Heart left ventricle (tissue), 16 donors: ENCODE measurements at places on chromosomes 3 and 15.

DNA sequence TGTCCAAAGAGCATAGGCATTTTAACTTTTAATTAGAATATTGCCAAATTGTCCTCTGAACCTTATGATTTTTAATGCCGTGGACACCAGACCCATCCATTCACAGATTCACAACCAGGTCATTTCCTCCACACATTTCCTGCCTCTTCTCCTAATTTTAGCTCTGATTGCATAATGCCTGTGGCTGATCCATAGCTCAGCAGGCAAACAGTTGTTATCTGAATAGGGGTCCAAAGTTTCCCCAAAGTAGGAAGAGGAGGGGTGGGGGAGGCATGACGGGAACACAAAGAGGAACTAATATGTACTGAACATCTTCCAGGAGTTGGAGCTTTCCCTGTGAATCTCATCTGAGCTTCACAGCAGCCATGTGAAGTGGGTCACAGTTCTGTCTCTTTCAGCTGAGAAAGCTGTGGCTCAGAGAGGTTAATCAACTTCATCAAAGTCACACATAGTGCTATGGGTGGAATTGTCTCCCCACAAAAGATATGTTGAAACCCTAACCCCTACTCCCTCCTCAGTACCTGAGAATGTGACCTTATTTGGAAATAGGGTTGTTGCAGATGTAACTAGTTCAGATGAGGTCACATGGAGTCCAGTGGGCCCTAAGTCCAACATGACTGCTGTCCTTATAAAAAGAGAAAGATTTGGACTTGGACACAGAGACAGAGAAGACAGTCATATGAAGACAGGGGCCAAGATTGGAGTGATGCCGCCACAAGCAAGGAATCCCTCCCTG, 106.7 kb upstream of the AGBL1 start:
- DNase-seq: no peak

DNA sequence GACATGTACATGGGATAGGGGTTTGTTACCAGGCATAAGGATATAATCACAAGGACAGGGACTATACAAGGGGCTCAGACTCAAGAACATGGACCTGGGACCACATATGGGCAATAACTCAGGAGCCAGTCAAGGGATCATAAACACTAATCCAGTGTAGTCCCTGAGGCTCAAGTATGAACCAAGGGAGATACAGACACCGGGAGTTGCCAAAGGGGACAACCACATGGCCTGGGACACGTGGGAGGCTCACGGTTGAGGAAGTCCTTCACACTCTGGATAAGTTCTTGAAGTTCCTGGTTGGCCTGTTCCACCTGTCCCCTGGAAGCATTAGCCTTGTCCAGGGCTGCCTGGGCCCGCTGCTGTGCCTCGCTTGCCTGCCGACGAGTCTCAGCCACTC, 1.8 kb upstream of the USP19 start:
- no peak for DNase-seq

- no peak for DNase-seq
Measured at GRCh38 chr3:9110802-9111201, 138.6 kb downstream of the SRGAP3 start.

- no peak for DNase-seq
Measured at GRCh38 chr15:70196372-70197316, 98.9 kb upstream of the TLE3 start.

GRCh38 chr15:90519688-90520087, 10.0 kb upstream of the CRTC3 start:
- DNase-seq: no peak

DNA sequence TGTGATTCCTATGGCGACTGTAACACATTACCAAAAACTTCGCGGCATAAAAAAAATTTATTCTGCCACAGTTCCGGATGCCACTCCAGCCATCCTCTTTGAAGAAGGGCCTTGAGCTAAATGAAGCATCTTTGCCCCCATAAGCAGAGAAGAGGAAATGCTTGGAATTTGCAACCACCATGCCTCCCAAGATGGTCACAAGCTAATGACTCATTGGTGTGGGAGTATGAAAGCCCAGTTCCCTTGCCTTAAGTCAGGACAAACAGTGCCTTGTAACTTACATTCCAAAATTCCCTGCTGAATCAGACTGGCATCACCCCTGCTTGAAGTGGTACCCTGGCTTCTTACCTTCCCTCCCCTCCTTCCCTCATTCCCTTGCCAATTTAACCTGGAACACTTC, 1077.4 kb downstream of the EPHA3 start:
- no peak for DNase-seq

DNA sequence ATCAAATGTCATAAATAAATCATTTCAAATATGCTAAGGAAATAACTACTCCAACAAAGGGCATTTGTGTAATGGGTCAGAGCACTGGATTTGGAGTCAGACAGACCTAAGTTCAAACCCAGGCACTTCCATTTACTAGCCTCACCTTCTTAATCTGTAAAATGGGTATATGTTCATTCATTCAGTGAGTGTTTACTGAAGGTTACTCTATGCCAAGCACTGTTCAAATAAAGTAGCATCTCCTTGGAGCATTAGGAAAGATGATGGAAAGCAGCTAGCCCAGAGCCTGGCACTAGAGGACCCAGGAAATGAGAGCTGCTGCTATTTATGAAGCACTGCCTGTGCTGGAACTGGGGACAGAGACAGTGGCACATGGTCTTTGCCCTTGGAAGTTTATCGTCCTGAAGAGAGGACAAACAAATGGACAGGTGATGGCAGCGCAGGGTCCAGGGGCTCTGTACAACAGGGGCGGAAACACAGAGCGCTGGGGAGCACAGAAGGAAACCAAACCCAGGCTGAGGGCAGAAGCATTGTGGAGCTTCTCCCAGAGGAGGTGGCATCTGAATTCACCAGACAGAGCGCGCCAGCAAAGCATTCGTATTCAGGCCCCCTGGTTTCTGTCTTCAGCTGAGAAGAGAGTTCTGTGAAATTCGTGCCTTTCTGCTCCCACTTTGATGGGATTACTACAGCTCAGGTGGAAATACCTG, 19.0 kb downstream of the TM4SF4 start:
- DNase-seq: no peak

DNA sequence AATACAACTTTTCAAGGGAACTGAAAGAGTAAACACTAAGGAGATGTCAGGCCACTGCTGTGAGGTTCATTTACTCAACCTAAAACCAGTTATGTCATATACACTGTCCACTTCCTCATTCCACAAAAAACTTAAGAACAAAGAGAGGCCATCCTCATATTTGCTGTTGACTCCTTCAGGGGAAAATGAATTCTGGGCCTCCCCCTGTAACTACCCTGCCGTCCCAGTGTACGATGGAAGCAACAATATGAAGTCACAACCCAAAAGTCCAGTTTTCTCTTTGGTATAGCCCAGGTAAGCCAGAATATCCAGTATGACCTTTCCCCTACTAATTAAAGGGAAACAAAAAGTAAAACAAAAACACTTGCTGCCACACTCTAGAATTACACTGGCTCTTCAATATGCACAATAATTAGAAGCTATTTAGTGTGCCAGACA, 16.2 kb downstream of the CEP152 start:
- DNase-seq: no peak

DNA sequence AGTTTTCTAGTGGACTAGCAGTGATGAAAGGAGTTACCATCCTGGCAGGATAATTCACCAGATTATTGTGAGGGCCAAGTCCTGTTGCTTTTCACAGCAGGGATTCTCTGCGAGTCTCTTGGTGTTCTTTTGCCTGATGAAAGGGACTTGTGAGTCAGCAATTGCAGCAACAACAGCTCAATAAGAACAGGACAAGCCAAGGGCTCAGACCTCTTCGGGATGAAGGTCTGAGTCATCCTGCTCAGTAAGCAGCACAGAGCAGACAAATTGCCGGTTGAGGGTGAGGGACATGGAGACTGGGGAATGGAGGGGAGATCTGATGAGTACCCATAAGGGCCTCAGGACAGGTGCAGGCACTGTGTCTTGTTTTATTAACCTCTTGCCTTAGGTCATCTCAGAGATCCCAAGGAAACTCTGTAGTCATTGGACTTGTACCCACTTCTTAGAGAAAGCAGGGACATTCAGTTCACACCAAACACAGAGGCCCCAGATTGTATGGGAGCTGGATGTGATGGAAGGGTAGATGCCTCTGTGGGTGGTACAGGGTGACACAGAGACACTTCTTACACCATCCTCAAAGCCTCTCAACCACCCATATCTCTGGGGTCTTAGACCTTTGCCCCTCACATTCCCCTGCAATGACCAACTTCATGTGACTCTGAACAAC, 173.8 kb upstream of the TLE3 start:
- no peak for DNase-seq

- DNase-seq: no peak
Measured at GRCh38 chr3:177190756-177191681, 6.3 kb downstream of the TBL1XR1 start.

GRCh38 chr3:167162083-167162482, 218.0 kb downstream of the ZBBX start:
- DNase-seq: no peak
